Activated naive CD4-positive, alpha-beta T cell treated with anti-CD3 and anti-CD28 coated beads, Interleukin-2, amount 50 U/mL, for 72 hours (primary cell): ENCODE measurements at places on chromosomes 16 and 17.

GRCh38 chr16:67872131-67872630 lies 671 bp upstream of the EDC4 start:
- DNase-seq = no peak

- DNase-seq = no peak
Measured at GRCh38 chr17:61627125-61627524, 36.1 kb upstream of the NACA2 start.

GRCh38 chr17:1498869-1499268 lies 6.4 kb upstream of the MYO1C start:
- no peak for DNase-seq

- no peak for DNase-seq
Measured at GRCh38 chr17:67902511-67903231, 77.4 kb downstream of the BPTF start.

- DNase-seq = peak; percentile 81
Measured at GRCh38 chr17:7351665-7352502, at the start of gene KCTD11. KCTD11 (plus strand) TSS chr17:7352162.

GRCh38 chr16:79050063-79050462 lies 550.5 kb downstream of the MAF start:
- DNase-seq = no peak

GRCh38 chr17:35968520-35969054 lies 12.7 kb downstream of the CCL16 start:
- no peak for DNase-seq
